ENCODE measurements at places on chromosomes 1 and 21.
A peak's percentile ranks its signal among the peaks of the same experiment; 100 is the strongest.

- DNase-seq = peak; percentile 70
Measured at GRCh38 chr1:158087320-158087927, 93.3 kb upstream of the CD1D start.

GRCh38 chr1:216805953-216806352, 82.7 kb upstream of the ESRRG start:
- DNase-seq = no peak

DNA sequence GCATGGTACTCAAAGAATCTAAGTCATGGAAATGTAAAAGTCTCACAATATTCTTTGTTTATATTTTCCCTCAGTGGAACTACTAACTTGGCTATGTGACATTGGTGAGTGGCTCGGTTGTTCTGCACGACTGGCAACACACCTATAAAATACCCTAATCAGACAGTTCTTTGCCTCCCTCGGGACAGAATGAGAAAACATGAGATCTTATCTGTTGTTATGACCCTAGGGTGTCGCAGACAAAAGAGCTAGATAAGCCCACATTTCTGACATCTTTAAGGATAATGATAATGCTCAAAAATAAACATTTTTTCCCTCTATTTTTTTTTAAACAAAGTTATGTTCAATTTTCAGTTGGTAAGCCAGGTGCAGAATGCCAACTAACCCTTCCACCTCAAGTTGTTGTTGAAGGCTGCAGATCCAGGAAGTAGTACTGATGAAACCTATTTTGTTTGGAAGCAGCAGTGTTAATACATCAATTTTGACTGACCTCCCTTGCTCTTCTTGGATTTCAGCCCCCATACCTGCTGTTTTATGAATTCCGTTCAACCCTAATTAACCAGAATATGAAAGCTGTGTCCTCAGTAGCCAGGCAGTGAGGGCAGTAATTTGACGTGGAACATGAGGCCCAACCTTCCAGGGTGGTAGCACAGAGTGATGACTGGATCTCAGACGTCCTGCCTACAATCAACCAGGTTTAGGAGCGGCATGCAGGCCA, 108.7 kb upstream of the DUSP10 start:
- DNase-seq = no peak

GRCh38 chr1:210360852-210361477, 32.3 kb downstream of the HHAT start:
- DNase-seq = peak; percentile 16

Data from HCT116 (cell line).